SJSA1 (cell line): ENCODE measurements at places on chromosomes 2 and 18. TPM values are rescaled to one million over a fixed set of nuclear protein-coding genes. Genes with fewer than 3 reads are reported as not detected.

DNA sequence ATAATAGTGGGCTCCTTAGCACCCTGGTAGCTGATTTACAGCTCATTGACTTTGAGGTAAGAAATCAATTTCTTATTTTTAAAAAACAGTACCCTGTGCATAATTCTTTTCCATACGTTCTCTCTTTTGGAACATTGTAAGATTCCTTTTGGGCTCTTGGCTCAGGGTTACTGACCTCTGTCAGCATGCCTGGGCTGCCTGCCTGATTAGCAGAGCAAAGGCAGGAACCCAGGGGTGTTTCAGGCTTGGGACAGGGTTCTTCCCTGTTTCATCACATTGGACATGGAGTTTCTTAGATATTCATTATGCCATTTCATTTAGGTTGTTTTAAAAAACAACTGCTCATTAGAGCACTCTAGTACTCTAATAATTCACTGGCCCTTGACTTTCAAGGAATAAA is 73.8 kb upstream of the ITM2C start:
- DNase-seq, result no peak

Gene UBXN4
- total RNA-seq, result 50.1 and 76.5 TPM in 2 replicates

Gene KIF1A
- total RNA-seq, result not detected in 2 replicates

DNA sequence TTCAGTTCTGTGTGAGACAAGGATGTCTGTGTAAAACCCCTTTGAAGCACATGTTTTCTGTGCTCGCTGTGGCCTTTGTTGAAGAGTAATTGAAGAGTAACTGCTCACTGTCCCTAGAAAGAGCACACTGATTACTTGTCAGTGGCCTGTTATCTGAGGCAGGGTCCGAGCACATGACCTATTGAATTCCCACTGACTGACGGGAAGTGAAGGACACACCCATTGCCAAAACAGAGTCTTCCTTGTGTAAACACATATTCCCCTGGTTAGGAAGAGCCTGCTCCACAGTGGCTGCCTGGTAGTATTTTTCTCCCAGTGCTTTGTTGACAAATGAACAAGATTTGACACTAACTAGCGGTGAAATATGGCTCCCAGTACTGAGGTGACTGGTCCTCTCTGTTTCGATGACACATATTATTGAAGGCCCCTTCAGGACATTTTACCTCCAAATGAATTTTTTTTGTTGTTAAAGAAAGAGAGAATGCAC is 148.5 kb upstream of the GYPC start:
- no peak for DNase-seq

Gene ACADL
- total RNA-seq, result not detected in 2 replicates

DNA sequence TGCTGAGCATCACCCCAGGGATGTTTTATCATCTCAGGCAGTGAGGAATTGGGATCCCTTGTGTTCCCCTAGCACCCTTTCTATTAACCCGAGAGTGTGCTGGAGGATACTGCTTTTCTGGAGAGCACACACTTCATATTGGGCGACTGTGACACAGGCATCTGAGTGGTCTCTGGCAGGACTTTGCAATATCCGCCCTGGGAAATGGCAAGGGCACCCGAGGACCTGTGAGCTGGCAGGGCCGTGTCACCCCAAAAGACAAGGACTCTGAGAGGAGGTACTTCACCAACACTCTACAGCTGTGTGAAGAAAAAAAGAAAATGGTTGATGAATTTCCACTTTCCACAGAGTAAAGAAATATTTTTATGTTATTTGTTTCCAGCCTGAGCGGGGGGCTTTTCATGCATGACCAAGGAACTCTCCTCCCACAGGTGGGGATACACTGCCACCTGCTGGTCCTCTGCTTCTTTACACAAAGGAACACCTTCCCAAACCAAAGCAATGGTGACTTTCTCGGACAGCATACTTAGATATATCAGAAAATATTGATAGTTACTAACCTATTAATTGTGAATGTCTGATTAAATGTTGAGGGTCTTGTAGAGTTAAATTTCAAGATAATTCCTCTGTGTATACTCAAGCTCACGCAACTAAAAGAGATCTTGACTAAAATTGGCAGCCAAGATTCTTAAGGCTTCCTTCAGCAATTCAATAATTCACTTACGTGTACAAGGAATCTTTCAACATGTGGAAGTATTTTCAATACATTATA is 45.9 kb upstream of the REG3G start:
- no peak for DNase-seq

Gene CLEC4F
- not detected in 2 replicates for total RNA-seq

- no peak for DNase-seq
Measured at GRCh38 chr2:5528706-5529105, 163.5 kb upstream of the SOX11 start.

Gene EMILIN1
- 168 and 170 TPM in 2 replicates for total RNA-seq

- DNase-seq, result no peak
Measured at GRCh38 chr2:174561283-174561971, 36.2 kb downstream of the WIPF1 start.
